ENCODE measurements at places on chromosomes 4 and X. TPM values are rescaled to one million over a fixed set of nuclear protein-coding genes. Genes with fewer than 3 reads are reported as not detected.

GRCh38 chrX:70755850-70756249 lies 152.7 kb downstream of the TEX11 start:
- no peak for DNase-seq

DNA sequence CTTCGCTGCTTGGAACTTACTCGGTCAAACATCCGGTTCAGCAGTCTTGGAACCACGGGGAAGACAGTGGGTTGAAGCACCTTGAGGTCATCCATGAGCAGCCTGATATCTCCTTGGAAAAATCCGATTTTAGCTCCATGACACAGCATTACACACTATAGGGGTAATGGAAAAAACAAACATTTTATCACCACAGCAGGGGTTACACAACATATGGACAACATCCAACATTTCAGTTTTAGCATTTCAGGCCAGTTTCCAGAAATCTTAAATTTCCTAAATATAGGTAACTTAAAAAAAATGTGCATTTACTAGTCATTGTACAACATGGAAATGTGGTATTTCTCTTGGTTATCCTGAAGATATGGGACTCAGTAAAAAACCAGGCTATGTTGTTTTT lies 34.4 kb upstream of the CENPU start:
- no peak for DNase-seq

DNA sequence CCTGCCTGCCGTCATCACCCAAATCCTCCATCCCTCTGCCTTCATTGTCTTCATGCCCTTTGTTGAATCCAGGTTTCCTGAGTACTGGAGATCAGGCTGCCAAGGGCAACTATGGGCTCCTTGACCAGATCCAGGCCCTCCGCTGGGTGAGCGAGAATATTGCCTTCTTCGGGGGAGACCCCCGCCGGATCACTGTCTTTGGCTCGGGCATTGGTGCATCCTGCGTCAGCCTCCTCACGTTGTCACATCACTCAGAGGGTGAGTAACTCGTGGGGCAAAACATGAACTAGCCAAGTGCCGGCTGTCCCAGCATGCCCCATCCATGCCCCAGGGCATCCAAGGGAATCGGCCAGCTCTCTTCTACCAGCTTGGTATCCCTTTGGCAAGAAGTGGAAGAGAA lies 19.4 kb downstream of the NLGN3 start:
- no peak for DNase-seq

- peak; percentile 62 for DNase-seq
These were observed 45.6 kb downstream of the SMARCA5 start for GRCh38 chr4:143558823-143559756.

GRCh38 chr4:54315561-54316538 lies 86.8 kb downstream of the PDGFRA start:
- DNase-seq: no peak

DNA sequence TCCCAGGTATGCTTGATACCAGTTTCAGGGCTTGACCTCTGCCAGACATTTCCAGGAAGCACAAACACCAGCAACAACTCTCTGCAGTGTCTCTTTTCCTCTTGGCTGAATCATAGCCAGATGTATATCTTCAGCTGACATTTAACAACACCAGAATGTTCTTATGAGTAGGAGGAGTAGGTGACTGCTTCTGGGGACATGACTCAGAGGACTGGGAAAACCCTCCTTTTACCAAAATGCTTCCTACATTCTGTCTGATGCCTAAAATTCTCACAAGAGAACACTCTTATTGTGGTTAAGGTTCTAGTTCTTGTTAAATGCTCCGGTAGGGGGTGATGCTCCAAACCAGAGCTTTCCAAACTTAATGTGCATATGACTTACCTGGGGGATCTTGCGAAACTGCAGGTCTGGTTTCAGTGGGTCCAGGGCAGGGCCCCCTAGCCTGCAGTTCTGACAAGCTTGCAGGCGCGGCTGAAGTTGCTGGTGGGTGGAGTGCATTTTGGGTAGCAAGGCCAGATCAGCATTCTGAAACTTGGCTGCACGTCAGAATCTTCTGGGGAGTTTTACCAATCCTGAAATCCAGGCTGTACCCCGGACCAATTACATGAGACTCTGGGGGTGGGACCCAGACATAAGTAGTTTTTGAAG lies 329.3 kb upstream of the RPS6KA3 start:
- no peak for DNase-seq

DNA sequence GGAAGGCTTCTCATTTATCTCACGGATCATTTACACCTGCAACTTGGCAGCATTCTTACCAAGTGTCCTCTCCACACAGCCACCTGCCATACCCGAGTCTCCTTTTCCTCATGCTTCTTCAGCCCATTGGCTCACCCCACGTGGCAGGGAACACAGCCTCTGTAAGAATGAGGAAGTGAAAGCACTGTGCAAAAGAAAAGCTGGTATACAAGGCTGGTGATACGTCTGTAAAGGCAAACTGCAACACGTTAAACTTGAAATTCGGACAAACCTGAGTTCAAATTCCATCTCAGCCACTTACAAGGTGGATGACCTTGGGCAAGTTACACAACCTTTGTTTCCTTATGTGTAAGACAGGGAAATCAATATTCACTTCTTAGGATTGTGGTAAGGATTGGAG lies 164.0 kb upstream of the RASGEF1B start:
- no peak for DNase-seq

DNA sequence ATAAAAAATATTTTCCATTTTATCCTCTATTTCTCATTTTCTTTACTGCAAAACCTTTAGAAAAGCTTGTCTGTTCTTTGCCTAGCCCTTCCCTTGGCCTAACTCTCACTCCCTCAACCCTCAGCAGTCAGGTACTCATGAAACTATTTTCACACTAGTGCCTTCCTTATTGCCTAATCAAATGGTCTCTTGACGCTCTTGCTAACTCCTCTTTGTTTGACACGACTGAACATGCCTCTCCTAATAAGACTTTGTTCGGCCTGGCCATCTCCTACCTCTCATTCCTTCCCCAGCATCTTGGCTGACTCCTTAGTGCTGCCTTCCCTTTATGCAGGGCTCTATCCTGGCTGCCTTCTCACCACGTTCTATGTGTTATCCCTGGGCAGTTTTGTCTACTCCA lies 11.1 kb upstream of the LRAT start:
- DNase-seq: no peak

DNA sequence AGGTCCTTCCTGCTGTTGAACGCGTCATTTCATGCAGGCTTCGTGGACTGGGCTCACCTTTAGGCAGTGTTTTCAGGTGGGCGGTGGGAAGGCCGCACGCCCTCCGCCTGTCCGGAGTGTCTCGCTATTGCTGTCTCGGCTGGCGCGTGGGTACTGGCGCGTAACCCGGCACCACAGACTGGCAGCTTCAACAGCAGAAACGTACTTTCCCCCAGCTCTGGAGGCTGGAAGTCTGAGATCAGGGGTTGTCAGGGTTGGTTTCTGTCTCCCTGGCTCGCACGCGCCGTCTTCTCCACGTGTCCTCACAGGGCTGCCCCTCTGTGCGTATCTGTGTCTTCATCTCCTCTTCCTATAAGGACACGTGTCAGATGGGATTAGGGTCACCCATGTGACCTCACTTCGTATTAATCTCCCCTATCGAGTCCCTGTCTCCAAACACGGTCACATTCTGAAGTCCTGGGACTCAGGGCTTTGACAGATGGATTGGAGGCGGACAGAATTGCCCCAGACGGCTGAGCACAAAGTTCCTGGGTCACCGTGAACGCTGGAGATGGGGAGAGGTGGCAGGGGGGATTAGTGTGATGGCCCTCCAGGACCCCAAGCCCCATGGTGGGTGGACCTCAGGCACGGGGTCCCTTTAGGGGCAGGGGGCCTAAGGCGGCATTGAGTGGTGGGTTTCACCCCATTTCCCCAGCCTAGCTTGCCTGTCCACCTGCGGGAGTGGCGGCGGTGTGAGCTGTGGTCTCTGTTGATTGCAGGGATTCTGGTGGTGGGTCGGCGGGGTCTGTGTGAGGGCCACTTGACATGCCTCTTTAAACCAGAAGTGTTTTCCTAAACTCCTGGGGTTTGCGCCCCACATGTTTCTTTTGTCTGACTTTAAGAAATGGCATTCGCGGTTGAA lies 83.4 kb upstream of the LRPAP1 start:
- no peak for DNase-seq

DNA sequence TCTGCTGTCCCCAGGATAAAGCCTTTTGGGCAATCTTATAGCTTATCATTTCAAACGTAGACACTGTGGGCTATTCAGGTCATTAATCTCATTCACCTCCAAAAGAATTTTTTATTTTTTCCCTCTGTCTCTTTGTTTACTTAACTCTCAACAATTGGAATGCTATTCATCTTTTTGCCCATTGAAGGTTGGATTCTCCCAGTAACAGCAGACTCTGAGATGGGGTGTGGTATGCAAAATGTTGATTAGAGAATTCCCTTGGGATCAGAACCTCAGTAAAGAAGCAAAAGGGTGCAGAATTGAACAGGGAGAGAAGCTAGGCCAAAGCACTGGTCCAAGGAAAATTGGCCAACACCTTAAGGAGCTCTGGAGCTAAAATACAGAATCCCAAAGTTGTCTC lies 60.4 kb downstream of the CAMK2D start:
- DNase-seq: no peak

DNA sequence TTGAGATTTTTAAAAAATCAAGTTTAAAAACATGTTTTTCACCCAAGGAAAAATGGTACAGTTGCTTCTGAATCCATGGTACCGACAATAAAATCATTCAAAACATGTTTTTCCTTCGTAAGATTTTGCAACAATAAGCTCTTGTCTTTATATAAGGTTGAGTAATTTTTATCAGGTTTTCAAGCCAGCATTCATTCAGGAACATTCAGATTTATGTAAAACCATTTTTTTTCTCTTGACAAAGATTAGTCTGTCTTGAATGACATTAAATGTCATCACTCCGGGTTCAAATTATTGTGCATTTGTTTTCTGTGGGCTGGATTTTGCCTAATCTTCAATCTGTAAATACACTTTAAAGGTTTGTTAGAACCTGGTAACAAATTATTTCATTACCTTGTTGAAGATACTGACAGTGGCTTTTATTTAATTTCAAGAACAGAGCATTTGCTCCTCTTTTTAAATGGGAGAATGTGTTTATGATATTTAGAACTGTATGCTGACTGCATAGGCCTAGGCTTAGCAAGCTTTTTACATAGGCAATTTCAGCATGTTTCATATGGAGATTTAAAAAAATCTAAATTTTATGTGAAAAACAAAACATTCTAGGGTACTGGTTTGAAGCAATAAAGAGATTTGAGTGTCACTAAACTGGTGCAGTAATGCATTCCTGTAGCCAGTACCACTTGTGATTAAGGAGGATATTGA lies 336.4 kb upstream of the HAND2 start:
- DNase-seq: no peak

DNA sequence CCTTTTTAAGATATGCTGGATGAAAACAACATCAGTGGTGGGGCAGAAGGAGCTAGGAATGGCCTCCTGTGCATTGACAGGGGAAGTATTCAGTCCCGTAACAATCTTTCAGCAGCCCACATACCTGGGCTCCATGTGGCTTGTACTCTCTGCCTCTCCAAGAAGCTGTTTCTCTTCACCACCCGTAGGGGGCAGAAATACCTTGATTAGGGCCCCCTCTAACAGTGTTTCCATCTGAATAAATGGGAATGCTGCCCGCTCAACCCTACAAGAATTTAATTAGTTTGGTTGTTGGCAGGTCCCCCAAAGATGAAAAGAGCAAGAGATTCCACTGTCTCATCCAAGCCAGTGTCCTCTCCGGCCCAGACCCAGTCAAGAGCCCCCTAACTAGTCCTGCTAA lies 155.2 kb downstream of the SMIM20 start:
- no peak for DNase-seq

DNA sequence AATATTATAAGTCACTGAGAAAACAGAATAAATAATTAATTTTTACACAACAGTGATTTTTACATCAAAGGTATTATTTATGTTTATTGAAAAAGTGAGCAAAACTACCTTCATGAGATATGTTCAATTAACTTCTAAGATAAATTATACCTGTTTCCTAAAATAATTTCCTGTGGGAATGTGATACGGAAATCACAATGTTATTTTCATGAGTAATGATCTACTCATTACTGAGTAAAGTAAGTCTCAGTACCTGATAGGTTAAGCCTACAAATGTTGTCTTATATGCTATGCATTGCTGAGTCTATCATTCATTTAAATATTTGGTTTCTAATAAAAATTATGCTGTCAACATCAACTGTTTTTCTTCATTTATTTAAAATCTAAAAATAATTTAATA lies 324.0 kb downstream of the STPG2 start:
- no peak for DNase-seq

GRCh38 chrX:74923942-74924448 lies 1.3 kb downstream of the NEXMIF start:
- no peak for DNase-seq

DNA sequence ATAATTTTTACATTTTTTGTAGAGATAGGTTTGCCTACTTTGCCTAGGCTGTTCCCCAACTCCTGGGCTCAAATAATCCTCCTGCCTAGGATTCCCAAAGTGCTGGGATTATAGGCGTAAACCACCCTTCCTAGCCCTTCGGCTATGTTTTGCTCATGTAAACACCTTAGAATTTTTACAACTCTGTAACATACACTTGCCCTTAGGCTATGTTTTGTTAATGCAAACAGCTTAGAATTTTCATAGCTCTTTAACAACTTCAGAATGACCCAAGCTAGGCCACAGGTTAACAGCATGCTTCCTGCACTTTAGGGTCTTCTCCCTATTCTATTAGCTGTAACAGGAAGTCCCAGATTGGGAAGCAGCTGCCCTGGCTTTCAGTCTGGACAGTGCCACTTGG lies 24.2 kb downstream of the KLHL15 start:
- DNase-seq: no peak

- no peak for DNase-seq
These were observed 92.0 kb downstream of the GATB start for GRCh38 chr4:151668689-151669402.

GRCh38 chrX:67725471-67725870 lies 181.7 kb downstream of the AR start:
- DNase-seq: no peak

GRCh38 chrX:38796946-38797345 lies 4.3 kb upstream of the MID1IP1 start:
- no peak for DNase-seq

CYLC1 gene
- total RNA-seq: not detected

PCDH11X gene
- total RNA-seq: not detected

UTP3 gene
- 27.4 TPM for total RNA-seq

SLC49A3 gene
- 1.1 TPM for total RNA-seq

CC2D2A gene
- total RNA-seq: 13.2 TPM

DCAF4L1 gene
- 0.18 TPM for total RNA-seq

SPANXA2 gene
- not detected for total RNA-seq

LRAT gene
- total RNA-seq: not detected

FUNDC1 gene
- 9.7 TPM for total RNA-seq

GLUD2 gene
- total RNA-seq: 3.7 TPM

FAM9C gene
- total RNA-seq: not detected

RPL10 gene
- total RNA-seq: 1,825 TPM

STK32B gene
- 16.8 TPM for total RNA-seq

NKX6-1 gene
- not detected for total RNA-seq

CTAG2 gene
- not detected for total RNA-seq

MMRN1 gene
- 1,534 TPM for total RNA-seq

LUZP4 gene
- not detected for total RNA-seq

KLHL13 gene
- 15.5 TPM for total RNA-seq
